ENCODE measurements at places on chromosomes 2 and 18.

DNA sequence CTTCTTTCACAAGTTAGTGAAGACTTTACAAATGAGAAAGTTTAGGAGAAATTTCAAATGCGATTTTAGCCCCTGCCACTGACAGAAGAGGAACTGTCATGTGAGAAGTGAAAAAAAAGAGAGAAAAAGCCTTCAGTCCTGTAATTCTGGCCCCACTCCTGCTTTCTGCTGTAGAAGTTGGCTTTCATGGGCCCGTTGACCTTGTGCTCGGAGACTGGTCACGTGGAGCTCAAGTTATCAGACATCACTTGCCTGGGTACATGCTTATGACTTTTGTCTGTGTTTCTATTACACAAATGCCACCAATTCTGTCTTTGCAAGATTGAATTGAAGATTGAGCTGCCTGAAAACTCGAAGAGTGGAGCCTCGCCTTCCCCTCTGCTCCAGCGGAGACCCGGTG is 749.9 kb downstream of the BCL11A start:
- DNase-seq = no peak

DNA sequence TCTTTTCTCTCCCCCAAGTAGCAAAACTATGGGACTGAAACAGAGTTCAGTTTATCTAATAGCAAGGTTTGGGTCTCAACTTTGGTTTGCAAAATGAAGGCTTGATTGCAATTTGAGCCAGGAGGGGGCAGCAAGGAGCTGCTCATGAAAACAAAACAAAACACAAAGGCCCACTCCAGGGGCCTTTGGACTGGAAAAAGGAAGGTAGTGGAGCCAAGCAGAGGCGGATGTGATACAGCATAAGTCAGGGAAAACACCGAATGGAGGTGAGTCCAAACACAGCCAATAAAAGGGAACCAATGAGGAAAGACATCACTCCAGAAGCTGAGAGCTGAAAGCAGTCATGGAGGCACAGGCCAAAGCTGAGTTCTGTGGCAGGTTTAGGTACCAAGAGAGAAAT is 799.7 kb upstream of the ACVR2A start:
- DNase-seq = peak; percentile 24

- DNase-seq = no peak
Measured at GRCh38 chr2:181882246-181883020, 9.1 kb upstream of the ITPRID2 start.

DNA sequence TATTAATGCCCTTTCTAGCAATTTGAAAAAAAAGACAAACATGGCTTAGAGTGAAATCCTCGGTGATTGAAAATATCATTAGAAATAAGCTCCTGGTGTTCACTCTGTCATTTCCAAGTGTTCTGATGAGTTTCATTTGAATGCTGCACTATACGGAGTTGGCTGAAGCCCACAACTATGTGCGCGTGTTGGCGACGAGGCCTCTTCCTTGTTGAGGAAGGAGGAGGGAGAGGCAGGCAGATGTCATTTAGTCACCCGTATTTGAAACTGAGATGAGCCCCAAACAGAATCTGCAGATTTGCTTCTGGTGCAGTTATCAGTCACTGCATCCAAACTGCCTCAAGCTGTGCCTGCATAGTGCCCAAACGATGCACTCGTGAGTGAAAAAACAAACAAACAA is 23.5 kb upstream of the SKOR2 start:
- no peak for DNase-seq

DNA sequence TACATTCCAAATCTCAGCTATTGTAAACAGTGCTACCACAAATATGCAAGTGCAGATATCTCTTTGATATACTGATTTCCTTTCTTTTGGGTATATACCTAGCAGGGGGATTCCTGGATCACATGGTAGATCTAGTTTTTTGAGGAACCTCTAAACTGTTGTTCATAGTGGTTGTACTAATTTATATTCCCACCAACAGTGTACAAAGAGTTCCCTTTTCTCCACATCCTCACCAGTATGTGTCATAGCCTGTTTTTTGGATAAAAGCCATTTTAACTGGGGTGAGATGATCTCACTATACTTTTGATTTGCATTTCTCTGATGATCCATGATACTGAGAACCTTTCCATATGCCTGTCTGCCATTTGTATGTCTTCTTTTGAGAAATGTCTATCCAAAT is 6.3 kb upstream of the CCNT2 start:
- DNase-seq = no peak

DNA sequence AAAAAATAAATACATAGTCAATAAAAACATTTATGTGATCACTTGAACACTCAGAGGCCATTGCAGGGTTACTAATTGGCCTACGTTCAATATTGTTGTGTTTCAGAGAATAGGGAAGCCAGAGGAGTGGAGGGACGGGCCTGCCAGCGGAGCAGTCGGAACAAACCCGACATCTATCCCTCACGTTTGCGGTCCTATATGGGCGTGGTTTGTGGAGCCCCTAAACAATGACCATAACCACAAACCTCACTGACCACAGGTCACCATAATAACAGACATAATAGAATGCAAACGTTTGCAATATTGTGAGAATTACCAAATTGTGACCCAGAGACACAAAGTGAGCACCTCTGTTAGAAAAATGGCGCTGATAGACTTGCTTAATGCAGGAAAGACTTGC is 19.5 kb upstream of the ZNF516 start:
- DNase-seq = no peak

DNA sequence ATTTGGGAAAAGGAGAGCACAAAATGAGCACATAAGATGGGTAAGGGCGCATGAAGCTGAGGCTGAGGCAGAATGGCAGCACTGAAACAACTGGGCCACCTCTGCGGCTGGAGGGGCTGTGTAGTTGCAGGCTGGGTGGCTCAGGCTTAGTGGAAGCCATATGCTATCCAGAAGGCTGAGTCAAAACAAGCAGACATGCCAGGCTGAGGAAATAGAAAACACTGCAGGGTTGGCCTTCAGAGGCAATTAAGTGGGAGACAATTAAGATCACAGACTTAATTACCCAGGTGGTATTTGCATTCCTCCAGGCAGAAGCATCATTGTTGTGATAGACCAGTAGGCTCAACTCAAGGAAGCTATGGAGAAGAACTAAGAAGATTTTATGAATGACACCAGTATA is 11.4 kb upstream of the XPO1 start:
- DNase-seq = no peak

GRCh38 chr2:28989973-28990372 is 8.9 kb downstream of the TOGARAM2 start:
- no peak for DNase-seq

GRCh38 chr2:181454686-181455450 is 2.3 kb upstream of the ITGA4 start:
- no peak for DNase-seq

DNA sequence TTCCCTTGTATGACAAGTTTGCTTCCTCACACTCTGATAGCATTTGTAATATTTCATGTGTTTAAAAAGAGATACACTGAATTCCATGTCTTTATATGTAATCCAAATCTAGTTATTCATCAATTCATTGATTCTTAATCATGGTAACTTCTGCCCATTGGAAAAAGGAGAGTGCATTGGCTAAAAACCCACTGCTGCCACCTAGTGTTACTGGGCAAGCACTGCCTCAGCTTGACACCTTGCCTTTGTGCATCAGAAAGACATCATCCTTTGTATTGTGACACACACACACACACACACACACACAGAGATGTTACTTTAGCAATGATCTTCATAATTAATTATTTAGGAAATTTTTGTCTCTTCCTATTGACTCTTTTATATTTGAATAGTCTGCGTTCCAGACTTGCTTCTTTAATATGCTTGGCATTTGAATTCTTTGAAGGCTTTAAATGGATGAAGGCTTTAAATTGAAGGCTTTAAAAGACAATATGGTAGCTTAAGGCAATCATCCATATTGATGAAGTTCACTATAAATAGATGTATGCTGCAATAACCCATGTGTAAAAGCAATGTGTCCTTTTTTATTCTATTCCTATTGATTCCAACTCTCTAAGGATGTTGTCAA is 414.2 kb upstream of the CHST9 start:
- peak; percentile 39 for DNase-seq

DNA sequence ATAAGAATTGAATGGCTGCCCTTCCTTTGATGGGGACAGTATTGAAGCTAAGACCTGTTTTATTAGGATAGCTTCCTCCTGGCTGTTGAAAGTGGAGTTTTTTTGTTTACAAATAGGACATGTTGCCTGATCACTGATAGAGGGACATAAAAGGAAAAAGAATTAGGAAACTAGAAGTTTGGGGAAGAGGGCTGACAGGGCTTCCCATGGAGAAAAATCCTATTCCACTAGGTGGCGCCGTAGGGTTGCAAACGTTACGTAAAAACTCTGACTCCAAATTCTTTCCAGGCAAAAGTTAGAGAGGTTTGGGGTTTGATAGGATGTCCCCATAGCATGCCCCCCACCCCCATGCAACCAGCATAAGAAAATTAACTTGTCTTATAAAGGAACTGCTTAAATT is 11.1 kb upstream of the RBFA start:
- peak; percentile 49 for DNase-seq

- DNase-seq = no peak
Measured at GRCh38 chr2:73987109-73987947, 2.6 kb downstream of the TET3 start.

All from A549 (cell line).